SK-MEL-5 (cell line): ENCODE measurements at places on chromosomes 7 and 10.

- DNase-seq = no peak
These were observed 7.1 kb downstream of the NACAD start for GRCh38 chr7:45081670-45081974.

GRCh38 chr7:41858201-41858600 lies 155.3 kb upstream of the INHBA start:
- no peak for DNase-seq

DNA sequence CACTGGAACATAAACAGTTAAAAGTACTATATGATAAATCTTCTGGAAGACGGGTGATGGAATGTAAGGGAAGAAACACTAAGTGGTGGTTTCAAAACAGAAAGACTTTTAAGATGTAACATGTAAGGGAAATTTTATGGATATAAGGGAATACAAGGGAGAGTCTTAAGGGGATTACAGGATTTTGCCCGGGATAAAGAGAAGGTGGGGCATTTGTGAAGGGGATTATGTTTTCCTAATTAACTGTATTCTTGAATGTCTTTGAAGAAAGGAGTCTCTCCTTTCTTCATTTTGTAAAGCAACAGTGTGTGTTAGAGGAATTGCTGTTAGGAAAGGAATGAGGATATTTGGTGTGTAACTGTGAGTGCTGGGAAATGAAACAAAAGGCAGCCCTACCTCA lies 745.2 kb downstream of the AUTS2 start:
- DNase-seq = no peak

- peak; percentile 85 for DNase-seq
These were observed 550 bp upstream of the ANK3 start for GRCh38 chr10:60390224-60390626.

DNA sequence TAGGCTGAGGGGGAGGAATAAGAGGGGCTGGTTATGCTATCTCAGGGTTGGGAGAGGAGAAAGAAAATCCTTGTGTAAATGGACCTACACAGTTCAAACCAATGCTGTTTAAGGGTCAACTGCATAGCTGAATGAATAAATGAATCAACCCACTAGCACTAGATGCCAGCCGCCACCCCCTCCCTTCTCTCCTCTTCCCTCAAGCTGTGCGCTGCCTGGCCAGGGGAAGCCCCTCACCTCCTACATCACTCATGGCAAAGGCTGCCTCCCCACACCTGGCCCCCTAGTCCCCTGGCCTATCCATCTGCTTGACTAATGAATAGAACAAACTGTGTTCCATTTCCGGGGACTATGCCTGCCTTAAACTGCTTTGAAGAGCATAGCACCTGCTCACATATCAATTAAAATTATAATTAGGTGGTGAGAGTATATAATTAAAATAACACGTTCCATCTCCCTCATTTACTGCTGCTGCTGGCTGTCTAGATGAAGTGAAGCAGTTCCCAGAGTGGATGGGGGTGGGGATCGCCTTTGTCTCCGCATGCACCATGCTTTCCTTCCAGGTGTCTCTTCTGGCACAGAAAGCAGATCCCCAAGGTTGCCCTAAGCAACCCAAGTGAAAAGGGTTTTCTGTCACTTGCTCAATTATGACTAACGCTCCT lies 32.6 kb downstream of the GRID1 start:
- no peak for DNase-seq

DNA sequence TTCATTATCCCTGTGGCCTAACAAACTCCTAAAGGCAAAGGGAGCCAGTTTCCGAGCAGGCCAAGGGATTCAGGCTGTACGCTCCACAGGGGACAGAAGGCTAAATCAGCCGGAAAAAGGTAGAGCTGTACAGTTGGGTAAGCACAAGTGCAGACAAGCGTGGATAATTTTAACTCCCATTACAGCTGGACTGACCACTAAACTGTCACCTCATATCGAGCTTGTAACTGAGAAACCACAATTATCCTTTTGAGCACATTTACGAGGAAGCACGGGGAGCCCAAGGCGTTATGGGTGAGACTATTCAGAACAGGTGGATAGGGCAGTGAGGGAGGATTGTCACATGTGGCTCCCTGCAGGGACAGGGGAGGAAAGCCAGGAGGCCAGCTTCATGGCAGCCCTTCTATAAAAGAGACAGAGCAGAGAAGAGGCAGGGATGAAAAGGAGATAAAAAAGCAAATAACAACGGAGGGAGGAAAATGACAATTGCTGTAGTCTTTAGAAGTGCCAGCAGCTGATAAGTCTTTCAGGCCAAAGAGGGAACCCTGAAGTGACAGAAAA lies 288.0 kb downstream of the FGFR2 start:
- no peak for DNase-seq

- no peak for DNase-seq
These were observed 51.3 kb upstream of the TAC1 start for GRCh38 chr7:97680622-97681021.

GRCh38 chr10:116738339-116738738 lies 4.0 kb downstream of the HSPA12A start:
- DNase-seq = no peak

- no peak for DNase-seq
These were observed 7.1 kb downstream of the FKBP14 start for GRCh38 chr7:30019387-30019786.

DNA sequence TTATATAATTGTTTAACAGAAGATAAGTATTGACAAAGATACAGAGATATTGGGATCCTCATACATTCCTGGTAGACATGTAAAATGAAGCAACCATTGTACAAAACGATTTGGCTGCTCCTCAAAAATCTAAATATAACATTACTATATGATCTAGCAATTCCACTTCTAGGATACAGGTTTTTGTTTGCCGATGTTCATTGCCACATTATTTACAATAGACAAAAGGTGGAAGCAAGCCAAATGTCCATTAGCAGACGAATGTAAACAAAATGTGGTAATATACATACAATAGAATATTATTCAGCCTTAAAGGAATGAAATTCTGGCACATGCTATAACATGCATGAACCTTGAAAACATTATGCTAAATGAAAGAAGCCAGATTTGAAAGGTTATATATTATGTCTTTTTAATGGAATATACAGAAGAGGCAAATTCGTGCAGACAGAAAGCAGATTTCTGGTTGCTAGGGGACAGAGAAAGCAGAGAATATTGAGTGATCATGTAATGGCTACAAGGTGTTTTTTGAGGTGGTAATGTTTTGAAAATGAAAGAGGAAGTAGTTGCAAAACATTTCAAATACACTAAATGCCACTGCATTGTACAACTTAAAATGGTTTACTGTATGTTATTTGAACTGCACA lies 44.9 kb downstream of the POLR1F start:
- DNase-seq = peak; percentile 51
